ENCODE measurements at places on chromosomes 3 and 15.

- DNase-seq = no peak
These were observed 884.6 kb downstream of the AGBL1 start for GRCh38 chr15:86964271-86964670.

DNA sequence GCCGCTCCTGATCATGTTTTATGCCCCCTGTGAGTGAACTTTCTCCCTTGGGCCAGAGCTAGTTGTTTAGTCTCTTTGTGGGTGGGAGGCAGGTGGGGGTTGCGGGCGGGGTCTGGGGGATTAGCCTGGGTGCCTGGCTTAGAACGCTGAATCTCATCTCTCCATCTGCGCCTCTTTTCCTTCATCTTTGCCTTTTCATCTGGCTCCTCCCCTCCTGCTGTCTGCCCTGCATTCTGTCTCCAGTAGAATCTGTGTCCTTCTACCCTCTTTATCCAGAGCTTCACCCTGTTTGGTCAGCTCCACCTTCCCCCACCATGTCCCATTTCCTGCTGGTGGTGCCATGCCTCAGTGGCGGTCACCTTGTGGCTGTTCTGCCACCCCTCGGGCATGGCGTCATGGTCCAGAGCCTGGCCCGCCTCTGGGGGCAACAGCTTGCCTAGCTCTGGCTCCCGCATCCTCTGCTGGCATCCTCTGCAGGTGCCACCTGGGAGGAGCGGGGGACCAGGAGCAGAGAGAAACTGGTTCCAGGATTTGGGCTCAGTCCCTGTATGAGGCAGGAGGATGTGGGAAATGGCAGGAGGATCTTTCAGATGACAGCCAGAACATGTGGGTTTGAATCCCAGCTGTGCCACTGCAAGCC lies 44.3 kb downstream of the PDIA5 start:
- no peak for DNase-seq

DNA sequence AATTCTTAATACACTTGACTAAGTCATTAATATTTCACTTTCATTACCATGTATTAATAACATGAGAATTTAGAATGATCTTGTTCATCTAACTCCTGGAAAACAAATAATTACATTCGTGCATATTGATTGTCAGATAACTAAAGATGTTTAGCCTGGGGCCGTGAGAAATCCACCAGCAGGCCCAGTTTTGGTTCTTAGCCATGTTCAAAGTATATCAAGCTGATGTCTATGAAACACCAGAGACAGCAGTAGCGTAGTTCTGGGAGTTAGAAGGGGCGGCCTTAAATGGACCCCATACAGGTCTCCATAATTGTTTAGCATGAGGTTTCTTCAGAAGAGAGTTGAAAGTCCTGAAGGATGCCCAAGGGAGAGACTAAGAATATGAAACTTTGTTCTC lies 103.6 kb upstream of the DPH6 start:
- no peak for DNase-seq

DNA sequence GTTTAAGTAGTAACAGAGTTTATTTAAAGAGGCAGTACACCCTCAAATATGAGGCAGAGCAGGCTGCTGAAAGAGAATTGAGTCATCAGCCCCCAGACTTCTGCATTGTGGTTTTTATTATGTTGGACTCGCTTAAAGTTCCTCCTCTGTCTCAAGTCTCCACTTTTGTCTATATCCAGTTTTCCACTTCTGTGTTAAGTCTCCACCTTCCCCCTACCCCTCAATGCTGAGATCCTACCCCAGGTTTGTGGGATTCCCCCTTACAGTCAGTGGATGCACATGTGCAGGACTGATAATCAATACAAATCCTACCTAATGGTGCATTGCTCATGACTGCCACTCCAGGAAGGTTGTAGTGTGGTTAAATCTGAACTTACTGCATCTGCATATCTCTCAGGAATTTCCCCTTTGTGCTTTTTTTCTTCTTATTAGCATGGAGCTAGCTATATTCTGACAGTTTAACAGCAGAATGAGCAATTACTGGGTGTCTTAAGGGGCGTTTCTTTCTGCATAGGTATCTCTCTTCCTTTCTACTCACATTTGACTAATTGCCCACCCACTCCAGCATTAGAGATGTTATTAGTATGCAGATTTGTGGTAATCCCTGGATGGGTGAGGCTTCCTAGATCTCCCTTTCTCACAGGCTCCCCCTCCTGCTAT lies 11.9 kb upstream of the CD200R1L start:
- DNase-seq = no peak

- DNase-seq = no peak
These were observed 20.6 kb upstream of the TRAK1 start for GRCh38 chr3:42070524-42070923.

GRCh38 chr3:56836276-56837163 lies 34.8 kb upstream of the ARHGEF3 start:
- no peak for DNase-seq

GRCh38 chr15:85711580-85712192 lies 83.0 kb downstream of the KLHL25 start:
- DNase-seq = no peak

DNA sequence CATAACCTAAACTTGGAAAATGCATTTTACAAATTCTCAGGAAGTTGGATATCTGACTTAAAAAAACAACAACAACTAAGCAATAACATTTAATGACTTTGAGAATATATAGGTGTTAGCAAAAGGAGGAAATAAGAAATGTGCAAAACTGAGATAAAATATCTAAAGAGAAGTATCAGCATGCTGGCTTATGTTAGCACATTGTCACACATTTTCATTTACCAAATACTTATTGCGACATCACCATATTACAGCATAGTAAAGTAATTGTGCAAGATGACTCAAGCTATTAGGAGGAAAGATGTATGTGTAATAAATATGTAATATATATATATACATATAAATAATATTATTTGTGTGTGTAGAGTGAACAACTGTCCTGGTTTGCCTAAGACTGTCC lies 9.2 kb downstream of the PTX3 start:
- no peak for DNase-seq

- no peak for DNase-seq
These were observed 575 bp downstream of the LEO1 start for GRCh38 chr15:51971032-51971374.

GRCh38 chr3:17686613-17687012 lies 55.8 kb downstream of the TBC1D5 start:
- DNase-seq = no peak

- no peak for DNase-seq
These were observed 58.4 kb upstream of the ATP2C1 start for GRCh38 chr3:130835483-130835882.

- no peak for DNase-seq
These were observed 140.5 kb downstream of the SEMA6D start for GRCh38 chr15:47857776-47858167.

- DNase-seq = no peak
These were observed 5.6 kb downstream of the PLXNA1 start for GRCh38 chr3:126988451-126989021.

GRCh38 chr3:94098452-94098851 lies 35.6 kb downstream of the NSUN3 start:
- DNase-seq = no peak

DNA sequence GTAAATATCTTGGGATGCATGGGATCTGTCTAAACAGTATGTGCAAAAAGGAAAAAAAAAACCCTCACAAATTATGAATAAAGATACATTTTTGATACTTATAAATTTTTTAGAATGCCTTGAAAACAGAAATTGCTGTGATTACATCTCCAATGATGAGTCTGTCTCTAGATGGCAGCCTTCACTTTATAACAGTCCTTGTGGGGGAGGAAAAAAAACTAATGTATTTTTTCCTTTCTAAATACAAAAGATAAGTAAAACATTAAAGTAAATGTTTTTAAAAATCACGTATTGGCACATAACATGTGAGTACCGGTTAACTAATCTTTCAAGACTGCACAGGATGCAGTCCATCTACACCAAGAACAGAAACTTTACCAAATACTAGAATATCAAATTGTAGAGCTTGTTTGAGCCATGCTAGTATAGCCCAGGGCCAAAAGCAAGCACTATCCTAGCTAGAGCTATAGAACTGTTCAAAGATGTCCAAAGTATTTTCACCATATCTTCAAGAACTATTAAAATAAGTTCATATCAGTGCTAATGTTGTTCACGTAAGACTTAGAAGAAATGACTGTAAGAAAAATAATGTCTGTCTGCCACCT lies 206.4 kb downstream of the STAG1 start:
- DNase-seq = no peak

DNA sequence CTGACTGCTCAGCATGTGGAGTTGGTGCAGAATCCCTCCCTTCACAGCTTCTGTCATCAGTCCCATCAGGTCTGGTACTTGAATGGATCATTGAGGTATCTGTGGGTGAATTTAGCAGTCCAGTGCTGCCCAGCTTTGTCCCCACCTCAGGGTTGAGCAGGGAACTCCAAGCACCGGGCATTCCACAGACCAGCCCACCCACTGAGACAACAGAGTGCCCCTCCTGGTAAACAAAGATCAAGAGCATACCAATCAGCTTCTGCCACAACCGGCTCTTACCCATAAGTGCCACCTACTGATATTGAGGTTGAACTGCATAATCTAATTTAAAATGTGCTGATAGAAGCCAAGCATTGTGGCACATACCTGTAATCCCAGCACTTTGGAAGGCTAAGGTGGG lies 57.1 kb upstream of the FXR1 start:
- DNase-seq = no peak

- no peak for DNase-seq
These were observed 194.7 kb upstream of the MME start for GRCh38 chr3:154885418-154885817.

GRCh38 chr15:69590201-69590710 lies 137.6 kb downstream of the RPLP1 start:
- no peak for DNase-seq

DNA sequence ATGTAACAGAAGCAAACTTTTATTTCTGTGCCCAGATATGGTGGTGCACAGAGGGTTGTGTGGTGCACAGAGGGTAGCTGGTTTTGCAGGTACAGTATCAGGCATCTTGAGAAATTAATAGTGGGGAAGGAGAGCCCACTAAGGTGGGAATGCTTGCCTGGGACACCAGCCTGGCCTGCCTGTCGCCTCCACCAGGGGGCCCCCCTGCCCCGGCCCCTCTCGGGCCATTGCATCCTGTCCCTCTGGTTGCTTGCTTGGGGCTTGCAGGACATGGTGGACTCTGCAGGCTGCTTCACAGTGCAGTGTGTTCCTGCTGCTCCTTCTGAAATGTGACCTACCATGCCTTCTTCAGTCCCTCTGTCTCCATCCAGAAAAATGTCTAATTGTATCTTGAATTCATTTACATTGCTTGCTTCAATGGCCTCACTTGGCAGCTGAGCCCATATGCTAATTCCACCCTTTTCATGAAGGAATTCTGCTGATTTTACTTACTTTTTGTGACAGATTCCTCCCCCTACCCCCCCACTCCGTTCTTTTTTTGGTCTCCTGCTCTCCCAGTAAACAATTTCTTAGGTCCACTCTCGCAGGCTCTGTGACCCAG lies 73.6 kb downstream of the EEFSEC start:
- DNase-seq = no peak

DNA sequence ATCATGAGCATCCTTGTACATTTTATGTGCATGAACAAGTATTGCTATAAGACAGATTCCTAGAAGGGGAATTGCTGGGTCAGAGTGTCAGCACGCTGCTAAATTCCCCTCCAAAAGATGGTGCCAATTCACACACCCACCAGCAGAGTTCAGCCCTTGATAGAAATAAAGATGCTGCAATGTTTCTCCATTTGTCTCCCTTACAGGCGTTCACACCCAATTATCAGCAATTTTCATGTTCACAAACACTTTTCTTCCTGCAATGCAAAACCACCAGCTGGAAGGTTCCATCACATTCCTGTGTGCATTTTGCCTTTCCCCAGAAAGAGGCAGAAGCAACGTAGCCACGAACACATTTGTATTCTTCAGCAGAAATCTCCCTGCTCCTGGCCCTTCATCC lies 3.3 kb upstream of the TAMM41 start:
- DNase-seq = no peak

GRCh38 chr3:103085465-103085864 lies 650.6 kb downstream of the ZPLD1 start:
- no peak for DNase-seq

- no peak for DNase-seq
These were observed 168.5 kb upstream of the FAM3D start for GRCh38 chr3:58835086-58835485.

GRCh38 chr15:60683156-60683555 lies 204.2 kb upstream of the ICE2 start:
- no peak for DNase-seq

DNA sequence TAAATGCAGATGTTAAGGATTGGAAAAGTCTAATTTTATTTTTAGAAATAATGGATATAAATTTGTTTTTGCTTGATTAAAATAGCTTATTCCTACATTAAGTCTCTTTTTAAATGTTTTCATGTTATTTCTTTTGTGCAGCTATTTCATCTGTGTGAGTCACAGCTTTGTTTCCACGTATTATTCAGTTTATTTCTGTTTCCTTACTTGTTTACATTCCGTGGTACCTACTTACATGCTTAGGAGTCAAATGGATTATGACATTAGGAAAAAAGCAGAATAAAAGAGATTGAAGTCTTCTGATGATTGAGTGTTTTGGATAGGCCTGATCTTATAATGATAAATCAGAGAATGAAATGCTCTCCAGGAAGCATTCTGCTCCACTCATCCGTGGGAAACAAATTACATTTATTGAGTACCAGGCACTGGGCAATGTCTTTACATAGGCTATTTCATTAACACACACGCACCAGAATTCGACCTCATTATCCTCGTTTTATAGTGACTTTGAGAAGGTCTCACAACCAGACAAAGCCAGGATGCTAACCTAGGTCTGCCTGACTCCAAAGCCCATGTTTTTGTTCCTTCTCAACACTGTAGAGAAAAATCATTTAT lies 38.1 kb upstream of the RASA2 start:
- DNase-seq = no peak

DNA sequence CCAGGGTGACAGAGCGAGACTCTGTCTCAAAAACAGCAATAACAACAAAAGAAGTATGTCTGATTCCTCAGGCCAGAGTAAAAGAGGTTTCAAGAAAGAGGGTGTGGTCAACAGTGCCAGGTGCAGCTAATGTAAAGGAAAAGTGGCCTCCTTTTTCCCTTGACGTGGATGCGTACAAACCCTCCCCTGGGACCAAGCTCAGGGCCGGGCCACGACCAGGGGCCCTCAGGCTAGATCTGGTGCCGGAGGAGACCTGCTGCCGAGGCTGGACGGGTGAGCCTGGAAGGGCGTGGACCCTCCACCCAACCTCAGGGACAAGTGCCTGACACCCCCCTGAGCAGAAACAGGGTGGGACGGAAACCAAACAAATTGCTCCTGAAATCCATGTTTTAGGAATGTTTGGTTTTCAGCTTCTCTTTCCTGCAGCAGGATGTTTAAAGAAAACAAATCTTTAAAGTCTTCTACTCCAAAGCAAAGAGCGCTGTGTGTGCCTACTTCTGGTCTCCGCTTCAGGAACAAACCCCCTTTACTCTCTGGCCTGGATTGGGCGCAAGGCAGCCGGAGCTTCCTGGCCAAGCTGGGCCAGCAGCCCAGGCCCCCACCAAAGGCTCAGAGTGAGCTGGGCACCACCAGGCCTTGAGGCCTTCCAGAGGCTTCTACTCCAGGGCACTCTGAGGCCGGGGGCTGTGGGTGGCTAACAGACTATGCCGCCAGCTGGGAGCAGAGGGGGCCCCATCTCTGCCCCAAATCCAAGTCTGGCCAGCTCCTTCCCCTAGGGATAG lies 21.4 kb downstream of the ZDHHC19 start:
- DNase-seq = no peak

GRCh38 chr15:41347236-41347635 lies 14.6 kb downstream of the NUSAP1 start:
- no peak for DNase-seq
